Stimulated activated CD8-positive, alpha-beta memory T cell treated with anti-CD3 and anti-CD28 coated beads, Interleukin-4, amount 100 ng/mL, for 1 hour (primary cell): ENCODE measurements at places on chromosomes 5 and 9.

- no peak for DNase-seq
These were observed 43.4 kb upstream of the IL17B start for GRCh38 chr5:149422366-149423048.

DNA sequence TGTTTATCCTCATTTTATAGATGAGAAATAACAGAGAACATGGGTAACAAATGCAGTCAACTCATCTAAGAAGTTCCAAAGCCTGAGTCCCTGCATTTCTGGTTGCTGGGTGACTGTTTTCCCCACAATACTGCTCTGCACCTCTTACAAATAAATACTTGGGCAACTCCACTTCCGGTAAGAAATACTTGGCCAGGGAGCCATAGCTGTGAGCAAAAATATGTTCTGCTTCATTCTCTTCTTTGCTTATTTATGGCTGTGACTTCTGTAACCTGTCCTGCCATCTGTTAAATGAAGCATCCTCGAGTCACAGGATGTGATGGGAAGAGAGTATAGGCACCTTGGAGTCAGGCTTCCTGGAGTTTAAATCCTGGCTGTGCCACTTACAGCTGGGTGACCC lies 49.9 kb downstream of the GDNF start:
- no peak for DNase-seq

GRCh38 chr5:138601444-138601843 lies 26.2 kb upstream of the HSPA9 start:
- no peak for DNase-seq

- no peak for DNase-seq
These were observed 181.3 kb downstream of the ESM1 start for GRCh38 chr5:54804086-54804485.

GRCh38 chr9:137227054-137227852 lies at the start of gene RNF224:
RNF224 (plus strand) TSS chr9:137227502; CDS start chr9:137228336, 834 bp downstream.
- peak; percentile 66 for DNase-seq

DNA sequence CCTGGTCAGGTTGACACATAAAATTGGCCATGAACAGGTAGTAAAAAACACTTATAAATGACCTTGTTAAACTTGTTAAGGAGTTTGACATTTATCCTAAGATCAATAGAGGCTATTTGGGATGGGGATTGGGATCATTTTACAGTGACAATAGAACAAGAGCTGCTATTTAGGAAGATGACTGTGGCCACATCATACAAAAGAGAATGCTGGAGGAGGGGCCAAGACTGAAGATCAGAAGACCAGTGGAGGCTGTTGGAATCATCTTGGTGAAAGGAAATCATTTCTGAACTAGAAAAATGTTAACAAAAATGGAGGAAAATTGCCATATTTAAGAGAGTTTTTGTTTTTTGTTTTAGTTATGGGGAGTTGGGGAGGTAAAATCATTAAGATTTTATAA lies 304.8 kb upstream of the TLE4 start:
- DNase-seq, result no peak

GRCh38 chr5:79837761-79838551 lies 148.3 kb downstream of the CMYA5 start:
- DNase-seq, result no peak

- DNase-seq, result no peak
These were observed 171.0 kb downstream of the INSYN2B start for GRCh38 chr5:169809281-169809680.

DNA sequence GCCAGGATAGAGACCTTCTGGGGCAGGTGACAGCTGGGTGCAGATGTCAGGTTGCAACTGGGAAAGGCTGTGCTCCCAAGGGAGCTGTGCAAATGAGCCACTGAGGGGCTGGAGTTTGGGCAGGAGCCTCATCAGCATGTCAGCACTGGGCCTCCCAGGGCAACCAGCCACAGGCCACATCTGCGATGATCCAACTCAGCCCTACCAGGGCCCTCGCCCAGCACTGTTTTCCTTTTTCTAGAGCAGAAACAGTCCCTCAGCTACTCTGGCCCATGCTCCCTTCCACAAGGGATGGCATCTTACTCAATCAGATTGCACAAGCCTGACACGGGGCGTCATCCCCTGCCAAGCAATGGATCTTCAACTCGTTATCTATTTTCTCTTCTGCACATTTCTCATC lies 24.8 kb downstream of the NIPAL4 start:
- no peak for DNase-seq

DNA sequence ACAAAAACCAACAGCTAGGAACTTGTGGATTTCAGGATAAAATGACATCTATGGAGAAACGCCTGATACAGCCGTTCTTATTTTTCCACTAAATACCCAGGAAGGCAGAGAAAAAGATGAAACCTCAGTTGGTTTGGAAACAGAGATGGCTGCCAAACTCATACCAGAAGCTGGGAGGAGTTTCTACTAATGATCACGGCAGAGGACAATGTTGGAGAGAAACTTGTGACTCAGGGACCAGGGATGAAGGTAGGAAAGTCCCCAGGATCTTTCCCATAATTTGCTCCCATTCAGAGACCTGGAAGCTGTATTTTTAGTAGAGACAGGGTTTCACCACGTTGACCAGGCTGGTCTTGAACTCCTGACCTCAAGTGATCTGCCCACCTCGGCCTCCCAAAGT lies 187.1 kb upstream of the IER5L start:
- no peak for DNase-seq

DNA sequence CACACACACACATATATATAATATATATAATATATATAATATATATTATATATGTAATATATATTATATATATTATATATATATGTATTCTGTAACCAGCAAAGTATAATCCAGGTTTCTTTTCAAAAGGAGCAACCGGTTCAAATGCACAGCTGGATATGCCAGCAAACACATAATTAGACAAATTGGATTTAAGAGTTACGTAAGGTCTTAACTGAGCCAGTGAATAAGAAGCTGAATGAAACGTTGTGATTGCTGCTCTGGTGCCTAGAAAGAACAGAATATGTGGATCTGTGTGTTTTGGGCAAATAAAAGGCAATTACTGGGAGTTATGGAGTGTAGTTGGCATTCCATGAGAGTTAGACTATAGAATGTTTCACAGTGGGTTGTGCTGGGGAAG lies 178.1 kb downstream of the SLF1 start:
- DNase-seq, result no peak

DNA sequence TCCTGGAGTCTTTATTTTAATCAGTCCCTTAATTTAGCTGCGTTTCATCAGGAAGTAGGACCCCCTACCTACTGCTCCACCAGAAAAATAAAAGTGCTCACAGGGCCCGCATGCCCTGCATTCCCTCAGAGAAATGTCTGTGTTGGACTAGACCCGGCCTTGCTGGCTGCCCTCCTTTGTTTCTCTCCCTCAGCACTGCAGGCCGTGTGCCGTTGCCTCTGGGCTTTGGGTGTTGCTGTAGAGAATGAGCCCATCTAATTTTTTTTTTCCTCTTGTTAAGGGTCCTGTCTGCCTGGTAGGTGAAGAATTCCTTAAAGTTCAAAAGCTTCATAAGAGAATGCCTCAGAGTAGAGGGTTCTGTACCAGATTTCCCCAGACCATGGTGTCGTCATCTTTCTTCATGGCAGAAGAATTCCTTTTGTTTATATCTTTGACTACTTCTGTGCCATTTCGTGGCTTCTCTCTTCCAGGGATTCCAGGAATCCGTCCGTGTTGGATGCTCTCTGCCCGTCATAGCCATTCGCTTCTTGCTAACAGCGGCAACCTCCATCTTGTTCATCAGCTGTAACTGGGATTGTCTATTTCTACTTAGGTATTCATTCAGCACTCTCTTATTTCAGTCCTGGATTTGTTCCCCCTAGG lies 49.8 kb upstream of the ANGPTL2 start:
- DNase-seq, result no peak

- peak; percentile 73 for DNase-seq
These were observed at the start of gene TRIM52 for GRCh38 chr5:181260720-181261319. TRIM52 (minus strand) TSS chr5:181261143; CDS start chr5:181260813, 330 bp downstream.

GRCh38 chr5:33210978-33211377 lies 229.8 kb upstream of the TARS1 start:
- no peak for DNase-seq

DNA sequence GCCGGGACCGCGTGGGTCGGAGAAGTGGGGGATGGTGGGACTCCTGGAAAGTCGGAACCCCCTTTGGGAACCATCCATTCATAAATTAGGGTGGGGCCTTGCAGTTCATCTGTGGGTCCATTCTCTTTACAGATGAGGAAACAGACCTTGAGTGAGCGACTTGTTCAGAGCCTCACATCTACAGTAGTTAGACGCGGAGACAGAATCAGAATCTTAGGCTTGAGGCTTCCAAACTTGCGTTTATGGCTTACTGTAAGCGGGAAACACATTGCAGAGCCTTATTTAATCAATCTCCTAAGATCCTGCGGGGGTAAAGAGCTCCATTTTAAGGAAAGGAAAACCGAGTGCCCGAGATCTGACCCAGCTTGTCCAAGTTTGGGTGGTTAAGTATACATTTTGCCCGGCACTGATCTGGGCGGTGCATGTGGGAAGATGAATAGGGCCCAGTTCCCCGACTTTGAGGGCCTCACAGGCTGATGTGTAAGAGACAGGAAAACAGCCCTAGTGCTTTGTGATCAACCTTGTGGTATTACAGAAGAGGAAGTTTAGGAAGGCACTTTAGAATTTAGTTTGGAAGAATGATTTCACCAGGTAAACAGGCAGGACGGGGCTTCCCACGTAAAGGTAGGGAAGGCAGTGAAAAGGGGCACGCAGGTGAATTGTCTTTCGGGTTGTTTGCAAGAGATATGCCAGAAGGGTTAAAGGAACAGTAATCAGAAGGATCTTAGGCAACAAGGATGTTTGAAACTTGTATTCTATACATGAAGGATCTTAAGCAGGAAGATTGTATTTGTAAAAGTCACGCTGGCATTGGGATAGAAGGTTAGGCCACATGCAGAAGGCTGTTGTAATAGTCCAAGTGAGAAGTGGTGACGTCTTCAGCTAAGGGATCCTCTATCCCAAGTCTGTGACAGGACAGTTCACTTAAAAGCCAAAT lies 744 bp downstream of the TARS1 start:
- DNase-seq, result no peak

DNA sequence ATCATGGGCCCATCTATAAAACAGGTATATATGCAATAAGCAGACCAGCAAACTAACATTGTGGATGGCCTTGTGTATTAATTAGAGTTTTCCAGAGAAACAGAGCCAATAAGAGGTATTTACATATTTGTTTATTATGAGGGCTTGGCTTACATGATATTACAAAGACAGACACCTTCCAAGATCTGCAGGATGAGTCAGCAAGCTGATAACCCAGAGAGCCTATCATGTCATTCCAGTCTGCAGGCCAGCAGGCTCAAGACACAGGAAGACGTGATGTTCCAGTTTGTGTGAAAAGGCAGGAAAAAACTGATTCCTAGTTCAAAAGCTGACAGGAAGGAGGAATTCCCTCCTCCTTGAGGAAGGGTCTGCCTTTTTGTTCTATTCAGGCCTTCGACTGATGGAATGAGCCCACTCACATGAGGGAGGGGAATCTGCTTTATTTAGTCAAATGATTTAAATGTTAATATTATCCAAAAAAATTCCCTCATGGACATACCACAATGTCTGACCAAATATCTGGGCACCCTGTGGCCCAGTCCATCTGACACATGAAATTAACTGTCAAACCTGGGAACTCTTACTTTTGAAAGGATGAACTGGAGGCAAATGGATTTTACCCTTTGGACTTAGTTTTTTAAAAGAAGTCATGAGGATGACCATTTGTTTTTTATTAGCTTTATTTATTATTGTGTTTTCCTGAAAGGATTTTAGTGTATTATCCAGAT lies 161.2 kb upstream of the CHD1 start:
- DNase-seq, result no peak

GRCh38 chr9:87657893-87658292 lies 68.0 kb upstream of the CTSL start:
- no peak for DNase-seq

- DNase-seq, result no peak
These were observed 17.8 kb upstream of the C9orf72 start for GRCh38 chr9:27591093-27591492.

GRCh38 chr5:156200938-156201787 lies 125.8 kb upstream of the SGCD start:
- DNase-seq, result no peak

GRCh38 chr5:126911986-126912385 lies 118.4 kb downstream of the MARCHF3 start:
- DNase-seq, result no peak

DNA sequence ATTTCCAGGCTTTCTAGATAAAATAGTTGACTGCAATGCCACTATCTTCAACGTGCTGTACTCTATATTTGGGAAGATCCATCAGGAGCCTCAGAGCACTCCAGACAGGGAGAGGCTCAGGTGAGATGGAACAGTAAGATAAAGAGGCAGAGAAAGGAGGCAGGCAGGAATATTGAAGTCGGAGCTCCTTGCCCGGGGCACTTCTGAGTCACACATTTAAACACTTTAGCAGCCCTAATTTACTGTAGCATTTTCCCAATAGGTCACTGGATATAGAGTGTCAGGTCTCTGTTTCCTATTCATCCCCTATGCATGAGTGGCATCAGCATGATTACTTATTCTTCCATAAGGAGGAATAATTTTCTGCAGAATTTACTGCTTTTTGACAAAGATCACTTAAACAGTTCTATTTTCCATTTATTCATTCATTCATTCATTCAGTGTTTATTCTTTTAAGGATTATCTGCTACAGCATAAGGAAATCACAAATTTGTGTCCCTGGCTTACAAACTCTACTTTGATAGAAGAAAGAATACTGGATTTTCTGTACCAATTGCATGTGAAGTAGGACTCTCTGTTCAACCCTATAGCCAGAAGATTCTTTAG lies 170.7 kb downstream of the MAPKAP1 start:
- DNase-seq, result no peak

DNA sequence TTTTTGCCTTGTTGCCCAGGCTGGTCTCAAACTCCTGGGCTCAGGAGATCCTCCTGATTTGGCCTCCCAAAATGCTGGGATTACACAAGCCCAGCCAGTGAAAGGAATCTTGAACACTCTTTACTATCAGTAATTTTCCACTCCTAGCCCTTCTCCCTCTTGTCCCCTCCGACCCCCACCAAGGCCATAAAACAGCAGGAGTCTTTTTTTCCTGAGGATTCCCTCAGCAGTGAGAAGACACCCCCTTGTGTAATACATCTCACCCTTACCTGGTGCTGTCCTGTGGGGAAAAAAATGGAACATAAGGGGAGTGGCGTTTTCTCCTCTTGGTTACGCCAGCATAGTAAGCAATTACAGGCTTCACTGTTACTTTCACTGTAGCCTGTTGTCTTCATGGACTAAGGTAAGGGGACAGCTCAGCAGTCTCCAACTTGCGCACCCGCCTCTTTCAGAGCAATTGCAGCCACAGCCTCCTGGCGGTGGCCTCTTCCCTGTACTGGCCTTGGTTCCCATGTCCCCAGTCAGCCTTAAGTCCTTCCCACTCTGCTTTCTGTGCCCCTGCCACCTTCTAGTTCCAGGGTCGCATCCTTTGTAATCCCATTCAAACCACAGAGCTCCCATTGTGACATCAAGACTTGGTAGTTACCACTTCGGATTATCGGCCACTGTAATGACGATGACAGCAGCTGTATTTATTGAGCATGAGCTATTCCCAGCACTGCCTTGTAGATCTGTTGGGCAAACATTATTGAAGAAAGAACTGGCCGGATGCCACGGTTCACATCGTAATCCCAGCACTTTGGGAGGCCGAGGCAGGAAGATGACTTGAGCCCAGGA lies 10.0 kb downstream of the NAIF1 start:
- DNase-seq, result no peak

- no peak for DNase-seq
These were observed 36.9 kb upstream of the ANGPTL2 start for GRCh38 chr9:127159325-127159801.
